ENCODE measurements at places on chromosomes 16 and 17.

GRCh38 chr17:32497431-32498205 is 10.8 kb downstream of the CDK5R1 start:
- DNase-seq = no peak

- DNase-seq = peak; percentile 79
Measured at GRCh38 chr17:27601069-27601974, 29.7 kb upstream of the LGALS9 start.

GRCh38 chr16:75761108-75761507 is 34.8 kb upstream of the CPHXL start:
- DNase-seq = no peak

GRCh38 chr16:87056551-87056950 is 260.6 kb downstream of the C16orf95 start:
- DNase-seq = no peak

DNA sequence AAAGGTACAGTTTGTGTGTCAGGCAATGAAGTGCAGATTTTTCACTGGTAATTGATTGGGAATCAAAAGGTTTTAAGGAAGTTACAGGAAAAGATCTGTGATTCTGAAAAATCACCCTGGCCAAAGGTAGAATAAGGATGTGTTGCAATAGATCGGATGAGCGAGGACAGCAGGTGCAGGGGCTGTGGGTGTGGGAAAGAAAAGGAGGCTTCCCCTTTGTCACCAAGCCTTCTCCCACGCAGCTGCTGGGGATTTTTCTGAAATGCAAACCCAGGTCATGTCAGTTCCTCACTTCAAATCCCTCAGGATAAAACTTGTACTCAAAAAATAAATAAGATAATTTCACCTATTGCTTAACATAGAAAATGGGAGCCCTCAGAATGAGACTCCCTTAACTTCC is 47.9 kb upstream of the ARHGAP17 start:
- no peak for DNase-seq

GRCh38 chr17:8872036-8872704 is 4.7 kb upstream of the PIK3R6 start:
- no peak for DNase-seq

GRCh38 chr17:79664930-79665737 is 54.3 kb upstream of the RBFOX3 start:
- peak; percentile 34 for DNase-seq
